ENCODE measurements at places on chromosomes 16 and 17.

DNA sequence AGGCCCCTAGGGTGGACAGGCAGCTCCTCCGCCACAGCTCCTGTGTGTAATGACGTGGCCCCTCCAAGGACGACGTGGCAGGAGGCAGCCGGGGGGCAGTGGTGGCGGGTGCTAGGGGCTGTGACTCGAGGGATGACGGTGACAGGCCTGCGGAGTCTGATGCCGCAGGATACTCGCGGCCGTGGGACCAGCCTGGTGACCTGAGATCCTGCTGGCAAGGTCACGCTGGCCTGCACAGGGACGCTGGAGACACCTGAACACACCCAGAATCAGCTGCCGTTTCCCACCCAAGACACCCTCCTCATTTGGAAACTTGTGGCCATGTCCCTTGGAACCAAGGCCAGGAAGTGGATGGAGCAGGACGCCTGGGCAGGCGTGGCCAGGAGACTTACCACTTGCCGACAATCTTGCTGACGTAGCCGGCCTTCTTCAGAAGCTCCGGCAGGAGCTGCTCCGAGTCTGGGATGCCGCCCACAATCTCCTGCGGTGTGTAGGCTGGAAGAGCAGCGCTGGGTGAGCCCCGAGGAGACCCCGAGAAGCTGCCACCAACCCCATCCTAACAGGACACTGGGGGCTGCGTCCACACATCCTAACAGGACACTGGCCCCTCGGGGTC is 16.0 kb downstream of the GALNS start:
- DNase-seq, result no peak

- peak; percentile 51 for DNase-seq
Observed at GRCh38 chr16:81415751-81416150, 28.9 kb upstream of the CMIP start.

DNA sequence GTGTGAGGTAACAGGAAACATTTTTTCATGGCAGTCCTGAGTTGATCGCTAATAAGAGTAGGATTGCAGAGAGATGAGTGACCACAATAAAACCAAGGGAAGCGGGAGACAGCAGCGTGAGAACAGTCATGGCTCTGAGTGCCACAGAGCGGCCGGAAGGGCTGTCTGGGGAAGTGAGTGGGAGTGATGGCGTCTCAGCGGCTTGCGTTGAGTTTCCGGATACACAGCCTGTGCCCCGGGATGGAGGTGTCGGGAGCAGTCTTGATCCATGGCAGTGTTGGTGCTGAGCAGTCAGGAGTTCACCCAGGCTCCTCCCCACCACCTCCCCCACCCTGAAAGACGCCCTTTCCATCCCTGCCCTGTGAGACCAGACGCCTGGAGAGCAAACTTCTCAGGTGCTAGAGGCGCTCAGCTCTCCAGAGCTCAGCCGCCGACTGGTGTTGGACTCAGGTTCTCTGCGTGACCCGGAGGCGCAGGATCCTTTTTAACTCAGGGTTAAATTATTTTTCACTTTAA is 59.8 kb downstream of the BANP start:
- no peak for DNase-seq

DNA sequence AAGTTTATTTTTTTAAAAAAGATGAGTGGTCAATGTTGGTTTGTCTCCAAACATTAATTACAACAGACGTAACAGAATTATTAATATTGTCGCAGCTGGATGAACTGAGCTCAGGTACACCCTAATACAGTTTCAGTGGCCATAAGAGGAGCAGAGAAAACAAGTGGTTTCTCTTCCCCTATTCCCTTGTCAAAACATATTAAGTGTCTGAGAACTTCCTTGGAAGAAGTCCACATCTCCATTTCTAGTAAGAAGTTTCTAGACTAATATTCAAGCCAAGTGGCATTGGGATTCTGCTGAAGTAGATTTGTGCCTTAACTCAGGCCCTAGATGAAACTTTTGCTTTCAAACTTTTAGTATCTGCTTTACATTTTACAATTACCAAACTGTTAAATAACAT is 47.7 kb downstream of the GNA13 start:
- no peak for DNase-seq

DNA sequence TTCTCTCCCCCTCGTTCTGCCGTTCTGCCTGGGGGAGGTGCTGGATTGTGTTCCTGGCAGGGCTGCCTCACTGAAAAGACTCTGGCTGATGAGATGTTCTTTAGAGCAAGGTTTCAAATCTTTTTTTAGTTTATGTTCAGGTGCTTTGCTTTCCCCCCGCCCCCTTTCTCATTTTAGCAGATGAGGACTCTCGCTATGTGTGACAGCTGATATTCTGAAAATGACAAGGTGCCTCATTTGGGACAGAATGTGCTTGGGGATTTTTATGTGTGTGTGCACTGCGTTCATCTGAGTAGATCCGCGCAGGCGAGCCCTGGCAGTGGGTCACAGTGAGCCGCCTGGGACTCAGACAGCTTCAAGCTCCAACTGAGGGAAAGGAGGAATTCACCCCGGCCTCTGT is 205.9 kb downstream of the HS3ST4 start:
- no peak for DNase-seq

GRCh38 chr16:3458278-3458851 is 14.9 kb downstream of the NAA60 start:
- no peak for DNase-seq

GRCh38 chr17:81939218-81939617 is 2.1 kb upstream of the PYCR1 start:
- DNase-seq, result no peak

GRCh38 chr16:67192781-67193361 is 916 bp downstream of the E2F4 start:
- DNase-seq, result no peak

DNA sequence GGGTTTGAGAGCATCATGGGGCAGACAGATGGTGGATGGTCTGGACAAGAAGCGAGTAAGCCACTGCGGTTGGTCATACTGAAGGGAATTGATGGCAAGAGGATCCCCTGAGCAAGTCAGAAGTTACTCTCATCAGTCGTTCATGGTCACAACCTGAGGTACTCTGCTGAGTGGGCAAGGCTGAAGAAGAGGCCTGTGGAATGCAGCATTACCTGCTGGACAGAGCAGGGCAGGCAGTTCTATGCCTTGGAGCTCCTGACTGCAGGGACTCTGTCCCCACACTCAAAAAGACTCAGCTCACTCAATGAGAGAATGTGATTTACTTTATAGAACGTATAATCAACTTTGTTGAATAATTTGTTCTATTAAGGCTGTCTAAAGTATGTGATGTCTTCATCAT is 28.3 kb downstream of the ALDH3A2 start:
- no peak for DNase-seq

DNA sequence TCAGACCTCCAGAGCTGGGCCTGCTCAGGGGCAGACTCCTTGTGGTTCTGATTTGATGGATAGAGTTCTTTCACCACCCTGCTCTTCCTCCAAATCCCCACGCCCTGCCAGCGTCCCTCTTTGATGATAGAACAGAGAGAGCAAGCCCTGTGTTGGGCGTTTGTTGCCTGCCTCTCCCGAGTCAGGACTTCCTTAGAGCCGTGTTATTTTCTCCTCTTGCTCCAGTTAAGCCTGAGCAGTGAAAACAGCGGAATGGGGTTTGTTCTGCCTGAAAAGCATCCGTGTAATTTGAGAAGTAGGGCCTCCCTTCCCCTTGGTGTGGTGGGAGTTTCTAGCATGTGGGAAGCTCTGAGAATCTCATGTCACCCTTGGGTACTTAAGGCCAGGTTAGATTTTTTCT is 22.1 kb downstream of the TMEM94 start:
- DNase-seq, result no peak

GRCh38 chr17:55710829-55711496 is 11.7 kb downstream of the TMEM100 start:
- DNase-seq, result no peak

DNA sequence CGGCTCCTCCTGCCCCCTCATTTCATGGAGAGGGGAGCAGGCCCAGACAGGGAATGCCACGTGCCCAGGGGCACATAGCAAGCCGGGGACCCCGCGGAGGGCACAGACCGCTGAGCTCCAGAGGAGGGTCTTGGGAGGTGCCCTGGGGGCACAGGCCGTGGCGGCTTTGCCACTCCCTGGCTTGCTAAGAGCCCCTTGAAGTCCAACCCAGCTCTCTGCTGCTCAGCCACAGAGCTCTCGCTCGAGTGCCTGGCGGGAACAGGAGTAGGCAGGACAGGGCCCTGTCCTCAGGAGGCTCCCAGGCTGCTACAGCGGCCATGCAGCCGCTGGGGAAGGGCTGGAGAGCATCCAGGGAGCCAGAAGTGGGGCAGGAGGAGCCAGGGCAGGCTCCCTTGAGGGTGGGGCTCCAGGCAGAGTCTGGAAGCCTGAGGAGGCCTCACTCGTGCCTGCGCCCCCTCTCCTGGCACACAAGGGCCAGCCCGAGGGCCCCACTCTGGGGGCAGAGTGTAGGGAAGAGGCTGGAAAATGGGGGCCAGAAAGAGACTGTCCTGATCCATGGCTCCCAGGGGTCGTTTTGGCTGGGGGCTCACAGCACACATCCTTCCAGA is 4.4 kb upstream of the RAB26 start:
- DNase-seq, result no peak

- DNase-seq, result peak; percentile 49
Observed at GRCh38 chr16:6884002-6884401, 448.6 kb upstream of the RBFOX1 start.

GRCh38 chr17:81173762-81174155 is 7.7 kb upstream of the AATK start:
- no peak for DNase-seq

DNA sequence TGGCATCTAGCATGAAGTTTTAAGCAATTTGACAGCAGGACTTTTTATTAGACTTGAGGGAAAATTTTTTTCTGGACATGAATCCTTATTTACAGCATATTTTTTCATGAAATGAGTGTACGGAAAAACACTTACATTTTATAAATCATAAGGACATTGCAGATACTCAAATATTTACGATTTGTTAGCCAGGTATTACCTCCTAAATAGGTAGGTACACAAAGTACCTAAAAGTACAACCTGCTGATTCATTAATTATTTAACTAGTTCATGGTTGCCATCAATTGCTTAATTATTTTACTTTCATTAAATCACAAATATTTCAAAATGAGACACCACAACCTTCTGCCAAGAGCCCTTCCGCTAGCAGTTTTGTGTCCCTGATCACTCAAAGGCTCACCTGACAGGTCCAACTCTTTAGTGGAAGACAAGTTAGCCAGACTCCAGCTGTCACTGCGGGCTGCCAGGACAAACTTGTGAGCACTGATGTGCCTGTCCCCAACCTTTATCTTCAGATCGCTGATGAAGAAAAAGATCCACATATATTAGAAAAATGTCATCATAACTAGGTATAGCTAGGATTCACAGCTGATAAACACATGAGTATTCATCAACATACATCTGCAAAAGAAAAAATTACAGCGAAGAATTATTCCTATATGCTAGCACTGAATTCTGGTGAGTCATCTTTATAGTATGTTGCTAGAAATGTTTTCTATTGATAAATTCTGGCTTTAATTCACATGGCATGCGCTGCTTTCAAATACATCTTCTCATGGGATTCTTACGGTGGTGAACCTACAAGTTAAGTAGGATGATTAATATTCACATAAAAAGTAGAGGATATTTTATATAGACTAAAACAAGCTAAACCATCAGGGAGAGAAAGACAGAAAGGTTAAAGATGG is 28.2 kb downstream of the ANKFY1 start:
- DNase-seq, result no peak

- no peak for DNase-seq
Observed at GRCh38 chr16:88673716-88674379, 11.0 kb upstream of the MVD start.

DNA sequence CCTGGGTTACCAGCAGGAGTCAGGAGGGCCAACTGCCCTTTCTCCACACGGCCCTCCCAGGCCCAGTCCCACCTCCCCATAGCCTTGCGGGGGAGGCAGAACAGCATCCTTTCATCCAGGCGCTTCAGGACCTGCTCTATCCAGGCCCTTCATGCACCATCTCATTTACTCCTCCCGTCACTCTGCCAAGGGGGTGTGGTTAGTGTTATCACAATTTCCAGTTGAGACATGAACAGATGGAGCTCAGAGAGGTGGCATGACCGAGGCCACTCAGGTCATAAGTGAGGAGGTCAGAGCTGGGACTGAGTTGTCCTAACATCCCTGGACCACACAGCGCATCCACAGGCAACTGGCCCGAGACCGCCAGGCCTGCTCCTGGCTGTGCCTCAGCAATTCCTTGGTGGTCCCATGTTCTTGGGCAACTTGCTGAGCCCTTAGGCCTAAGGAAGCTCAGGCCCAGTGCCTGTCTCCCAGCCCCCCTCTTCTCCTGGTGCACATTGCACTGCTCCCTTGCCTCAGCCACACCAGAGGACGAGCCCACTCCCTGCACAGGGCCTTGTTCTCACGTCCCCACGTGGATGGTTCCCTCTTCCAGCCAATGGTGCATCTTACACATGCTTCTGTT is 23.8 kb downstream of the C17orf100 start:
- no peak for DNase-seq

DNA sequence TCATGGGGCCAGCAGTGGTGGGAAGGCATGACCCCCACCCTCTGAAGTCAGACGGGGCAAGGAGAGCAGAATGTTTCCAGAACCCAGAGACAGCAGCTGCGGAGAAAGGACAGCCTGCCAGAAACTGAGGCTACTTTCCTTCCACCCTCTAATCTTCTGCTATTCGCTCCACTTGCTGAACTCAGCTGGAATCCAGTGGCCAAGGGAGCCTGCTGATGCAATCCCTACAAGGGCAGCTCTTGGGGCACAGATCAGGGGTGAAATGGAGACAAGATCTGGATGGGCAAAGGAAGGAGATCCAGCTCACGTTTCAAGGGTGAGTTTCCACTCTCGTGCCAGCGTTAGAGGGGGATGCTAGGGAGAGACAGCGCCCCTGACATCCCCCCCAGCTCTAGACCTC is 479.1 kb downstream of the SLC39A11 start:
- DNase-seq, result no peak

DNA sequence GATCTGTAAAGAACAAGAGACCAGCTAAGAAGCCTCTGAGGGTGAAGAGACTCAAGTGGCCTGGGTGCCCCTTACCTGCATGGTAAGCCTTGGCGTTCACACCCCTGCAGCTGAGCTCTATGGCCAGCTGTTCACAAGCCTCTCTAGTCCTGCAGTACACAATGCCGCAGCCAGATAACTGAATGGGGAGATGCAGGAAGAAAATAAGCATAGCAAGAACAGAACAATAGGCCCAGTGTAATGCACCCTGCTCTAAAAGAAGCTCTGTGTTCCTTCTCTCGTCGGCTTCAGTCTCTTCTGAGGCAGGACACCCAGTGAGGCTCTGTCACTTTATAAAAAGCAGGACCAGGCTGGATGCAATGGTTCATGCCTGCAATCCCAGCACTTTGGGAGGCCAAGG is 5.4 kb downstream of the RECQL5 start:
- DNase-seq, result peak; percentile 92

DNA sequence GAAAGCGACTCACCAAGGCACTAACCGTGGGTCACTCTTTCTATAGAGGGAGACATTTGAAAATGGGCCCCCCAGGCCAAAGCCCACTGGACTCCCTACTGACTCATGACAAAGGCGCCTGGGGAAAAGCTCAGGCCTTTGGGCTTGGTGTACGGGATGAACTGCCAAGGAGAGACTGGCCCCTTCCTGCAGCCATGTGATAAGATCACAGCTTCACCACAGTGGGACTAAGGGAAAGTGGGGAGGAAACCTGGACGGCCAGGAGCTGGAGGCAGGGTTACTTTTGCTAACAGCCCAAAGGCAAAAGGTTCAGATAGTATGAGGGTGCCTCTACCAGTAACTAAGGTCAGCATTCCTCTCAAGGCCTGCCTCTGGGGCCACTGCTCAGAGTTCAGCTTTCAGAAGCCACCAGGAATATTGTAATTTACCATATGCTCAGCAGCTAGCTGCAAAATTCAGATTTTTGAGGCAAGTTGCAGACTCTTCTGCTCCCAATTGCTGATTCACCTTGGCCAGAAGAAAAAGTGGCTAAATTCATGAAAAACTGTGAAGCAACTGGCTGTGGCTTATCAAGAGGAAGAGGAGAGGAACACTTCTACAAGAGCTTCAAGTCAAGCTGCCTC is 37.1 kb upstream of the SLC25A19 start:
- no peak for DNase-seq

- no peak for DNase-seq
Observed at GRCh38 chr16:85173146-85173980, 61.1 kb upstream of the CIBAR2 start.

Measured in Ammon's horn (tissue), 1 donor.